ENCODE measurements at places on chromosomes 5 and 9. TPM values are rescaled to one million over a fixed set of nuclear protein-coding genes. Genes with fewer than 3 reads are reported as not detected.

The SHOC1 gene
- total RNA-seq: not detected

The HMMR gene
- 48.3 TPM for total RNA-seq

The C8G gene
- total RNA-seq: 4.9 TPM

The DIRAS2 gene
- total RNA-seq: not detected

The REEP2 gene
- total RNA-seq: 5.3 TPM

The ELAVL2 gene
- total RNA-seq: not detected

The FOXI1 gene
- not detected for total RNA-seq

The TRIM52 gene
- 5.7 TPM for total RNA-seq

GRCh38 chr5:131883984-131884383, 61.5 kb downstream of the MEIKIN start:
- DNase-seq: no peak
- H3K27me3 ChIP-seq: no peaks in the 10 kb centered on the region
- no peak overlapping the region for H3K4me3 ChIP-seq
- H3K36me3 ChIP-seq: no peaks in the 10 kb centered on the region

GRCh38 chr5:90477073-90477472, 2.4 kb downstream of the POLR3G start:
- DNase-seq: no peak
- H3K36me3 ChIP-seq: no peaks in the 10 kb centered on the region
- no peak overlapping the region for H3K27ac ChIP-seq
- H3K4me1 ChIP-seq: peaks cover 30% of the 10 kb centered on the region
- H3K4me3 ChIP-seq: no peak overlapping the region

DNA sequence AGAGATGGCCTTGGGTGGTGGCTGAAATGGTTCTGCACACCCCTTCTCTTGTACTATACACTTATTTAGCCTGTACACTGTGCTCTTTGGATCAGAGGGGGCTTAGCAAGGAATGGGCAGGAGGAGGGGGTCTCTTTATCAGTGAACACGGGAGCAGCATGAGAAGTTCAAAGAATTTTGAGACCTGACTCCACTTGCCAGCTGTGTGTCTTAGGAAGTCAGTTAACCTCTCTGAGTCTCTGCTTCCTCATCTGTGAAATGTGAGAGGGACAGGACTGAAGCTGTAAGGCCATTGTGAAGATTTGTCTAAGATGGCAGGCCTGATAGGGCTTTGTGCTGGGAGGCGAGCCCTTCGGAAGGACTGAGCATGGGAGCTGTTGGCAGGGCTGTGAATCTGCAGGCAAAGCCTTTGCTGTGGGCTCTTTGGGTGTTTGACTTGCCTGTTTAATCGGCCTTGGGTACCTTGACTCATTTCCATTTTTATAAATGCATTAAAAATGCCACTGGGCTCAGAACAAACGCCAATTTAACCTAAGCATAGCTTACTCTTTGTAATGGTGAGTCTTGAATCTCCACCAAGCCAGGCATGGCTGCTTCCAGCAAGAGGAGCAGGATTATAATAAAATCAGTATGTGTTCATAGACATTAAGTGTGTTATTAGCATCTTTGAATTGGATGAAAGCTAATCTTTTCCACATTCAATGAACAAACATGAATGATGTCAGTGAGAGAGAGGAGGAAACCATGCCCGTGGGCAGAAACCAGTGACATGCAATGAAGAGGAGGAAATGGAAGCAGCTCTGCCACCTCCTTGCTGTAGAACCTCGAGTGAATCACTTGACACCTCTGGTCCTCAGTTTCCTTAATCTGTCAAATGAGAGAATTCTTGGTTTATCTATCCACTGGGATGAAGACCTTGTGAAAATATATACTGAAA, 89.4 kb downstream of the MACROH2A1 start:
- no peak overlapping the region for H3K27ac ChIP-seq
- H3K36me3 ChIP-seq: no peaks in the 10 kb centered on the region
- DNase-seq: no peak
- H3K4me3 ChIP-seq: no peak overlapping the region
- H3K27me3 ChIP-seq: no peaks in the 10 kb centered on the region
- H3K4me1 ChIP-seq: peaks cover 65% of the 10 kb centered on the region

DNA sequence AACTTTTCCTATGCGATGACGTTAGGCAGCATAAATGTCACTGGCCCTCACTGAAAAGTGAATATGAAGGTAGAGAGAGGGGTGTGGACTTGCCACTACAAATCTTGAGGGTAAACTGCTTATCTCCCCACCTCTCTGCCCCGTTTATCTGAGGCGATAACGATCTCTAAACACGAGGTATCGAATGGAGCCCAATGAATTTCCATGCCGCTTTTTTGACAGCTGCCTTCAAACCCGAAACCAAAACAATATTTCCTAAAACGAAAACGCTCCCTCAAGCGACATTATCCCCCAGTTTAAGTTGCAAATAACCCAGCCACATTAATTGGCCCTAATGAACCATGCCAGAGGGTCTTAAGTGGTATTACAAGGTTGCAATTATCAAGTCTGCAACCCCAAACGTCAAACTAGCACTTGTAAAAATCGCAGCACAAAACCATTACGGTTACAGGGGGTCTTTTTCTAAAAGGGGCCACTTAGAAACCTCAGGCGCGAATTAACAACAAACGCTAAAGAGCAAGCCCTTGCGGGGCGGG, 1.4 kb downstream of the NR3C1 start:
- H3K4me1 ChIP-seq: peaks cover 58% of the 10 kb centered on the region
- peak overlapping the region; percentile 96 for H3K4me3 ChIP-seq
- H3K27me3 ChIP-seq: no peaks in the 10 kb centered on the region
- H3K27ac ChIP-seq: peak overlapping the region; percentile 96
- no peaks in the 10 kb centered on the region for H3K36me3 ChIP-seq

- no peak for DNase-seq
- H3K4me1 ChIP-seq: peaks cover 21% of the 10 kb centered on the region
- peaks cover 17% of the 10 kb centered on the region for H3K36me3 ChIP-seq
- H3K27me3 ChIP-seq: no peaks in the 10 kb centered on the region
These were observed 22.5 kb downstream of the DYNC2I2 start for GRCh38 chr9:128634111-128634510.

- DNase-seq: no peak
- H3K4me1 ChIP-seq: peaks cover 92% of the 10 kb centered on the region
- no peak overlapping the region for H3K4me3 ChIP-seq
- H3K27me3 ChIP-seq: no peaks in the 10 kb centered on the region
- H3K36me3 ChIP-seq: no peaks in the 10 kb centered on the region
These were observed 104.5 kb downstream of the VAV2 start for GRCh38 chr9:133887540-133888047.

DNA sequence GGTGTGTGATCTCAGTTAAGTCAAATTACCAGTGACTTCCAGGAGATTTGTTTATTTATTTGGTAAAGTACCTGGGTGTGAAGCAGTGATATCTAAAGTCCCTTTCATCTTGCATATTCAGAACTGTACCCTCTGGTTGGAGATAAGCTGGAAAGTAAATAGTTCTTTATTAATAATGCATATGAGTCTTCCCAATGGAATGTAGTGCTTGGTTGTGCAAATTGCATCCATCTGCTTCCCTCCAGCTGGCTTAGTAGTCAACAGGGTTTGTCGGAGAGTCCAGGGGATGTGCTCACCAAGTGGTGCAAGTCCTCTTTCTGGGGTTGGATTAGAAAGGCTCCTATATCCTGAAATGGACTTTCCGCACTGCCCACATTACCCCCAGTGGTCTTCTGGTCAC, 42.0 kb downstream of the TRPM3 start:
- H3K36me3 ChIP-seq: no peaks in the 10 kb centered on the region
- H3K4me3 ChIP-seq: no peak overlapping the region
- 0 out of 2 replicates have a peak, but pooled peaks cover 11% of the 10 kb centered on the region for H3K4me1 ChIP-seq
- H3K27ac ChIP-seq: no peak overlapping the region
- DNase-seq: peak; percentile 8

DNA sequence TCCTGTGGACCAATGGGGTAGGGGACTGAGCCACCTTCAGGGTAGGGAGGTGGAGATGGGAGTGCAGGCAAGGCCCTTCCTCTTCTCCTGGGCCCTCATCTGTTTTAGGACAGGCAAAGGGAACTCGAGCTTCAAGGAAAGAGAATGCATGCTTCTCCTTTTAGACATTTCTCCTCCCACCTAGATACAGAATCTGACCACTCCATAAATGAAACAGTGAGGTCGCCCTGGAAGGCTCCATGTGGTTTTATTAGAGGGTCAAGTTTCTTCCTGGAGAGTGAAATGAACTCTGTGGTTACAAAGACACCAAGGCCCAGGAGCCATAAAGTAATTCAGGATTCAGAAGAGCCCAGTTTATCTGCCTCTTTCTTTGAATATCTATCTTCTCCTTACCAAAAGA, 14.9 kb downstream of the LHFPL2 start:
- no peak for DNase-seq
- H3K27ac ChIP-seq: no peak overlapping the region
- H3K4me1 ChIP-seq: peaks cover 17% of the 10 kb centered on the region
- H3K36me3 ChIP-seq: peaks cover 50% of the 10 kb centered on the region
- H3K4me3 ChIP-seq: no peak overlapping the region

- no peaks in the 10 kb centered on the region for H3K27me3 ChIP-seq
- H3K4me3 ChIP-seq: no peak overlapping the region
- DNase-seq: no peak
- H3K36me3 ChIP-seq: peaks cover 12% of the 10 kb centered on the region
- no peak overlapping the region for H3K27ac ChIP-seq
These were observed 8.5 kb upstream of the ORM1 start for GRCh38 chr9:114314256-114314867.

DNA sequence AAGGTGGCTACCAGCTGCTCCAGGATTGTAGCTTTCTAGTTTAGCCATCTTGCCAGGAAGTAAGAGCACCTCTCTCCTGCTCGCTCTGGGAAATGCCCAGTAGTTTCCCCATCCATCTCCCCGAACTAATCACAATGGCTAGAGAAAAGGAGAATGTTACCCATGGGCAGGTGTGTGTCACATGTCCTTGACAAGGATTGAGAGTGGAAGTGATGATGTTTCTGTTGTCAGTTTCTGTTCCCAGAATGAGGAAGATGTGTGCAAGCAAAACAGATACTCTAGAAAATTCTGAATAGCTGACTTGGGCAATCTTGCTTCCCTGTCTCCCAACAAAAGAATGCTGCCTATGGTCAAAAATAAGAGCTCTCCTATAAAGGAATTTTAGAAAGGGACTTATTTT, 429.5 kb downstream of the EBF1 start:
- no peaks in the 10 kb centered on the region for H3K36me3 ChIP-seq
- no peak for DNase-seq
- no peaks in the 10 kb centered on the region for H3K4me1 ChIP-seq
- H3K27ac ChIP-seq: no peak overlapping the region

- DNase-seq: no peak
- no peak overlapping the region for H3K27ac ChIP-seq
- no peaks in the 10 kb centered on the region for H3K36me3 ChIP-seq
- no peak overlapping the region for H3K4me3 ChIP-seq
- H3K4me1 ChIP-seq: no peaks in the 10 kb centered on the region
These were observed 344.2 kb upstream of the SLC30A5 start for GRCh38 chr5:68749631-68750030.

- H3K4me1 ChIP-seq: peaks cover 56% of the 10 kb centered on the region
- H3K27ac ChIP-seq: no peak overlapping the region
- DNase-seq: no peak
These were observed 1.4 kb downstream of the ZNF622 start for GRCh38 chr5:16464231-16464630.

- DNase-seq: no peak
- H3K36me3 ChIP-seq: no peaks in the 10 kb centered on the region
- H3K4me3 ChIP-seq: no peak overlapping the region
These were observed 5.6 kb downstream of the FAM221B start for GRCh38 chr9:35822926-35823325.

DNA sequence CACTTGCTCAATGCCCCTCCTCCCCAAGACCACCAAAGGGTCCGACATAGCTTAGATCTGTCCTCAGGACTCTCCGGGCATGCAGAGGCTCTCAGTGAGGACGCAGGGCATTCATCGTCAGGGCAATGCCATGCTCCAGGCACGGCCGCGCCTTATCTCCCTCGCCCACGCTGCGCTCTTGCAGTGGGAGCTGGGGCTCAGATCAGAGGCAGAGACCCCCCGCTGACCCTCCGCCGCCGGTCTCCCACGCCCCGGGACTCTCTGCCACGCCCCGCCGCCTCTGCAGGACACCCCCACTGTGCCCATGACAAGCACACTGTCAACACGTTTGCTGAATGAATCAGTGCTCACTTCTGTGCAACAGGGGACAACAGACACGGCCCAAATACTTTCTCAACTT, 140.7 kb downstream of the ADAMTS2 start:
- H3K27me3 ChIP-seq: peaks cover 8% of the 10 kb centered on the region
- no peak overlapping the region for H3K4me3 ChIP-seq
- no peaks in the 10 kb centered on the region for H3K36me3 ChIP-seq
- no peak overlapping the region for H3K27ac ChIP-seq
- H3K4me1 ChIP-seq: no peaks in the 10 kb centered on the region

GRCh38 chr9:100056561-100056960, 42.2 kb downstream of the ERP44 start:
- peaks cover 6% of the 10 kb centered on the region for H3K36me3 ChIP-seq
- H3K27me3 ChIP-seq: no peaks in the 10 kb centered on the region

- no peak overlapping the region for H3K4me3 ChIP-seq
- no peaks in the 10 kb centered on the region for H3K36me3 ChIP-seq
- H3K27me3 ChIP-seq: no peaks in the 10 kb centered on the region
- H3K4me1 ChIP-seq: no peaks in the 10 kb centered on the region
- DNase-seq: no peak
- no peak overlapping the region for H3K27ac ChIP-seq
These were observed 136.1 kb upstream of the DMAC1 start for GRCh38 chr9:7935681-7936080.

DNA sequence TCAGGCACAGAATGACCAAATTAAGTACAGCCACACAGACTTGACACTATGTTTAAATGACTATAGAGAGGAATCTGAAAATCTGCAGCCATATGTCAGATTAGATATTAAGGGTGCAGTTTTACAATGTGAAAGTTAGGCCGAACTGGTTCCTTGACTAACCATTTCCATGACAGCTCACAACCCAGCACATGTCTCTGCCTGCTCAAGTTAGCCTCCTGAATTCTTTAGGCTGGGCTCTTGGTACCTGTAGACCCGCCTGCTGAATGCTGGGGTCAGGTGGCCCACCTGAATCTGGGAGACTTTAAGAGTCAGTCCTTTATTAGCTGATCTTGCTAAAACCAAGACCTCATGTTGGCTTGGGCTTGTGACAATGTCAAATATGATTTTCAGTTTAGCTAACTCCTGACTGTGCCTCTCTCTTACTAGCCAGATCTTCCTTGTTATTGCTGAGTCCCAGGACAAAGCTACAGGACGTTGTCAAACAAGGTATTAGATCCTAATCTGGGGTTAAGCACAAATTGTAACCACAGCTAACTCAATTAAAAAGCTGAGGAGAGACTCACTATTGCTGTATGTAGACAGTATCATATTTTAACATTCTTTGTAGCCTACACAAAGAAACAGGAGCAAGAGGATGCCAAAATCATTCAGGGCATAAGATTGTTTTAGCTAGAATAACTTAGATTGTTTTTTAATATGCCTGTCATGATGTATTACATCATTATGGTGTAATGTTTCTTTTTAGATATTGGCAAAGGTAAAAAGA, 490.9 kb downstream of the SEMA5A start:
- DNase-seq: no peak
- H3K27ac ChIP-seq: no peak overlapping the region
- no peaks in the 10 kb centered on the region for H3K4me1 ChIP-seq
- no peaks in the 10 kb centered on the region for H3K36me3 ChIP-seq
